GM13976 (cell line): ENCODE measurements at places on chromosomes 1 and 21.
A peak's percentile ranks its signal among the peaks of the same experiment; 100 is the strongest.

GRCh38 chr1:117067533-117068370 is 7.6 kb downstream of the TTF2 start:
- DNase-seq: peak; percentile 51

GRCh38 chr21:39444421-39445180 is 977 bp downstream of the LCA5L start:
- no peak for DNase-seq

GRCh38 chr1:170284512-170284911 is 138.8 kb downstream of the NTMT2 start:
- no peak for DNase-seq

DNA sequence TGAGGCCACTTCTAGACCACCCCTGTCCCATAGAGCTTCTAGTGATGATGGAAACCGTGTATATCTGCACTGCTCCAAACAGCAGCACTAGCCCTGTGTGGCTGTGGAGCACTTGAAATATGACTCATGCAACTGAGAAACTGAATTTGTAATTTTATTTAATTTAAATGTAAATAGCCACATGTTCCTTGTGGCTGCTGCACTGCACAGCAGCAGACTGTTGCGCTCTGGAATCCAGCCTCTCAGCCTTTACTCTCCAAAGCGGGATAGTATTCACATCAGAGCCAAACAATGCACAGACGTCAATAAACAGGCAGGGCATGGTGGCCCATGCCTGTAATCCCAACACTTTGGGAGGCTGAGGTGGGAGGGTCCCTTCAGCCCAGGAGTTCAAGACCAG is 12.0 kb downstream of the CAPN2 start:
- no peak for DNase-seq

DNA sequence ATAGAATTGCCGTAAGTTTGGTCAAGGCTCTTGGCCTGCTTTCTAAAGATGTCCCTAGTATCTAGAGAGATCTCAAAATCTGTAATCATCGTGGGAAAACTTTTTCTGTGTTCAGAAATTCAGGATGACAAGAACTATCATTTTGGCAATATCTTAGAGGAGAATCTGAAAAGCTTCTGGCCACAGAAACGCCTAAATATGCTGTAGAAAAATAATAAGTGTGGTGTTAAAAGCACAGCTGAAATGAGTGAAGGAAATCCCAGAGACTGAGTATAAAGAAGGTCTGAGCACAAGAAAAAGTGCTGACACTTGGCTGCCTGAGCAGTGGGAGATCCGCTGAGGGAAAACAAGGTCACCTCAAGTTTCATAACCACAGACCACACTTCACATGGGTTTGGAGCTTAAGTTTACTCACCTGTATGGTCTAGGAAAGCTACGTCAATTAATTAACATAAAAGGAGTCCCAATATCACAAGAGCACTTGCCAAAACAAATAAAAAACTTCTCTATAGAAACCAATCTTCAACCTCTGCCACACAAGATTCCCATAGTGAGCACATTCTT is 235.2 kb upstream of the IRF2BP2 start:
- no peak for DNase-seq

DNA sequence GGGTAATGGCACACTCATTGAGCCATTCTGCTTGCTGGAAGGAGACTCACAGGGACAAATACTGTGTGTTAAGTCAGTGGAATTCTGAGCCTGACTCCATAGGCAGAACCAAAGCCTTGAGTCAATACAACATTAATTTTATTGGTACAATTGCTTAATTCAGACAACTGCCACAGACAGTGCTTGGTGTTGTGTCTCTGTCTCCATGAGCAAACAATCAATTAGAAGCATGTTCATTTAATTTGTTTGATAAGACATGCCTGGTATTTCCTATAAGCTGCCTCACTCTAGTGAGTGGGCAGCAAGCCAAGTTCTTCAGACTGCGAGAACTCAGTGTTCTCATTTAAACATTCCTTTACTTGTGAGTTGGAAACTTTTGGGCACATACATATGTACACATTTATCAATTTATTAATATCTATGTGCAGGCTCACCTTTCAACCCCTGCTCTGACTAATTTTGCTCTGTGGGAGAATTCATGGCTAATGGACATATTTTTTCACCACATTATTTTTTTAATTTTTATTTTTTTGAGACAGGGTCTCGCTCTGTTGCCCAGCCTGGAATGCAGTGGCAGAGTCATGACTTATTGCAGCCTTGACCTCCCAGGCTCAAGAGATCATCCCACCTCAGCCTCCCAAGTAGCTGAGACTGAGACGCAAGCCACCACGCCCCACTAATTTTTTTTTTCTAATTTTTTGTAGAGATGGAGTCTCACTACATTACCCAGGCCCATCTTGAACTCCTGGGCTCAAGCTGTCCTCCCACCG is 4.5 kb upstream of the SRSF10 start:
- DNase-seq: no peak

DNA sequence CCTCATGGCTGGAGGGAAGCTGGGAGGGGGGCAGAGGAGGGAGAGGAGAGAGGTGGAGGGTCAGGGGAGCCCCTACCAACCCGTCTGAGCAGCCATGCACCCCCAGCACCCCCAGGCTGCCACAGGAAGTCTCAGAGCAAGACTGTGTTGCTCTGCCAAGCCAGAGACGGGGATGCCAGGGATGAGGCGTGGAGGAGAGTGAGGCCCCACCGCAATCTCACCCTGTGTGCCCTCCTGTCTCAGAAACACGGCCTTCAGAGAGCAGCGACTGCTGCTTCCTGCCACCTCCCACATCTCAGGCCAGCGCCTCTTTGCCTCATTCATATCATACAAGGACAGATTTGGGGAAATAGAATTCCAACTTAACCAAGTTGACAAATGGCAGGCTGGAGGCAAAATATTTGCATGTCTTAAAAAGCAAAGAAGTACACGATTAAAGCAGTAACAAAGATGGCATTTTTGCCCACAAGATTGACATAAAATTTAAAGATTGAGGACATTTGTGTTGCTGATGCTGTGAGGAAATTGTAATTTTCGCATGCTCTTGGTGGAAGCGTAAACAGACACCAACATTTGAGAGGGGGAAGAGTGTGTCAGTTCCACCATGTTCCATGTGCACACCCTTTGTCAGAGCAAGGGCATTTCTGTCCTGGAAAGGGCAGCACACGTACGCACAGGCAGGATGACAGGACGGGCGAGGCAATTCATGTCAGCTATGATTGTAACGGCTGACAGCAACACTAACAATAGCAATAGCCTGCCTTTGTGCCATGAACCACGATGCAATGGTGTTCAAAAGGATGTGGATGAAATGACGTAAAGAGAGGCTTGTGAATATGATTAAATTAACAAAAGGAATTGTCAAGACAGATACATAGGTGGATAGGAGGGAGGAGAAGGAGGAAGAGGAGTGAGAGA is 59.0 kb upstream of the BACE2 start:
- no peak for DNase-seq

GRCh38 chr1:38671221-38671620 is 188.4 kb downstream of the RRAGC start:
- no peak for DNase-seq

DNA sequence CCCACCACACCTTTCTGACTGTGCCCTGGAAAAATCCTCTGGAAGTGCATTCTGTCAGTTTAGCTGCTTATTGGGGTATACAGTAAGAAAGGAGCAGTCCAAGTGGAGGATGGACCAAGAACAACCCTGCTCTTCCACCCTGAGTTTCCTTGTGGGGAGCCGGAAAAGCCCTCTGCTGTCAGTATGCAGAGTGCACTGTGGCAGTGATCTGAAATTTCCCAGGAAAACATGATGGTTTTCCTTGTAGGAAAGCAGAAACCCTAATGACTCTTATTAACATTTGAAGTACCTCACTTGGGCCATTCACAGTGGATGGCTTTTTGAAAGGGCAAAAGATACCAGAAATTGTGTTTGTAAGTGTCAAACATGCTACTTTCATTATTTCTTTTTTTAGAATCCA is 20.5 kb downstream of the ELAVL4 start:
- DNase-seq: no peak

DNA sequence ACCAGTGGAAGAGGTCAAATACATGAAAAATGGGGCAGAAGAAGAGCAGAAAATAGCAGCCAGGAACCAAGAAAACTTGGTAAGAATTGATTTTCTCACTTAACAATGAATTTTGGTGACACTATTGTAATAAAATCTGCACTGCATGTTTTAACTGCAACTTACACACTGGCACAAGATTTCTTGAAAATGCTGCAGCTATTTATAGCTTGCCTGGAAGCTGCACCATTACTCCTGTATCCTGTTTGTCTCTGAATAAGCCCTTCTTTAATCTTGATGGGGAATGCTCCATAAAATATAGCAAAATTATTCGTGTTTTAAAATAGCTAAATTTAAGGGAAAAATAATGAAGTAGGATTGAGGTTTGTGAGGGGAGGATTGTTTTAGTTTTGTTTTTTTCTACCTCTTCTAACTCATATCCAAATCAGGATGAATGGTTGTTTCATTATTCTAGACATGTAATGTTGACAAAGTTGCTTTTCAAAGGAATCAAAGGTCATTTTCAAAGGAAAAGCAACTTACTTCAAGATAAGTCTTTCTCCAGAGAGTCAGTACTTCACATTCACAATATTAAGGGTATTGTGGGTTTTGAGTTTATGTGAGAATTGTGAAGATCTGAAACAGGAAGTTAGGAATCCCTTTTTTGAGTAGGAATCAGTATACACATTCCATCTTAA is 120.9 kb downstream of the C1orf21 start:
- no peak for DNase-seq

GRCh38 chr1:245500546-245500945 is 345.8 kb downstream of the KIF26B start:
- no peak for DNase-seq

- no peak for DNase-seq
Observed at GRCh38 chr1:12436817-12437599, 181.0 kb downstream of the DHRS3 start.

- no peak for DNase-seq
Observed at GRCh38 chr21:29338256-29338655, 39.5 kb downstream of the BACH1 start.

- DNase-seq: no peak
Observed at GRCh38 chr1:211741116-211741515, 65.7 kb upstream of the NEK2 start.

DNA sequence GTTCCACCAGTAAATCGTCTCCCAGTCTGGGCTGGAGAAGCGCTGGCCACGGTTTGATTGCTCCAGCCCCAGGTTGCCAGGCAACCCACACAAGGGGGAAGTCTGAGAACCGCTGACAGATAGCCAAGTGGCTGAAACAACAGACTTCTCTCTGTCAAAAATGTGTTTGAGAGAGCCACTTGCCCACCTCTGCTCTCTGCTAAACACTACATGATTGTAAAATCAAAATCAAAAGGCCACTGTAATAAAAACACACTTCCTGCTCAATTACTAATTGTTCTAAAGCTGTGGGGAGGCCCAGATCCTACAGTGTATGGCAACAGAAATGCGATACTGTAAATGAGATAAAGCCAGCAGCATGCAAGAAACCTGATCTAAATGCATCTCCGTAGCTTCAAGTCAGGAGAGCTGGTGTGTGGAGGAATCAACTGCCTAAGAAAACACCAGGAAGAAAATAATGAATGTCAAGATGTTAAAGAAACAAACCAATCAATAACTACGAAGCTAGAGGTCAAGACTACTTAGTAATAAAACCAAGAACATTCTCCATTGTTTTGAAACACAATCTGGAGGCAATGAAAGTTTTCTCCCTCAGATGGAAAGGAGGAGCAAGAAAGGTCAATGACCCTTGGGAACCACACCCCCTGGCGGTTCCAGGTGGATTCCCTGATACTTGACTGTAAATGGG is 121.2 kb downstream of the SLC45A1 start:
- peak; percentile 78 for DNase-seq

DNA sequence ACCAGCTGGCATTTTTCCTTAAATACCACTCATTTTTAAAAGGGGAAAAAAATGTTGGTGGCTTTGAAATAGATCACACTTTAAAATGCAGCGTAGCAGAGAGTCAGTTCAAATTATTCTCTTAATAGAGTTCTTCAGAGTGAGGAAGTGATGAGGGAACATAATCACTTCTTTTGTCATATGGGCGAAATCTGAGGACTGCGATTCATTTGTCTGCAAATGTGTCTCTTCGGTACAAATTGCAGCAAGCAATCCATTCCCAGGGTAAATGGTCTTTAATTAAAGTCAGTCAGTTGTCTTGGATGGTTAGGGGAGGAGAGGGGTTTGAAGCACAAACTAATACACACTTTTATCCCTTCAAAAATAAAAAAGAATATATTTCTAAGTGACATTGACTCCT is 86.0 kb upstream of the SELENON start:
- DNase-seq: no peak

DNA sequence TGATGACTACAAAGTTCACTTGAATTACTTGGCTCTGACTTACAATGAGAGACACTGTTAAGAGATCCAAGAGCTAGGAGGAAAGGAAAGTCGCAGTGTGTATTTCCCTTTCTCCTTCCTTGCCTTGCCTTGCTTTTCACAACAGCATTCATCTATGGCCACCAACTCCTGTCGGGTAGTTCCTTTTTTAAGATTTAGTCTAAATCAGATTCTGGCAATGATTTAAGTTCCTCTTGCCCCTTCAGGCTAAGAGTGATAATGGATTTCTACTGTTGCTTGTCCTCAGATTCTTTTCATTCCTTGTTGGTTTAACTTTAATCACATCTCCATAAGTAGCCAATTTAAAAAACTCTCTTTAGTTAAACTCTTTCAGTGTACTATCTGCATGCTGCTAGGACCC is 91.9 kb downstream of the GTF2B start:
- no peak for DNase-seq
